NCI-H2029 treated with DMSO at 0.1 percent for 48 hours (cell line): ENCODE measurements at places on chromosomes 6 and 20.

GRCh38 chr20:51372176-51372803 is 170.2 kb downstream of the NFATC2 start:
- DNase-seq, result peak; percentile 24

GRCh38 chr6:143449714-143450452 is 612 bp downstream of the ADAT2 start:
- no peak for DNase-seq

DNA sequence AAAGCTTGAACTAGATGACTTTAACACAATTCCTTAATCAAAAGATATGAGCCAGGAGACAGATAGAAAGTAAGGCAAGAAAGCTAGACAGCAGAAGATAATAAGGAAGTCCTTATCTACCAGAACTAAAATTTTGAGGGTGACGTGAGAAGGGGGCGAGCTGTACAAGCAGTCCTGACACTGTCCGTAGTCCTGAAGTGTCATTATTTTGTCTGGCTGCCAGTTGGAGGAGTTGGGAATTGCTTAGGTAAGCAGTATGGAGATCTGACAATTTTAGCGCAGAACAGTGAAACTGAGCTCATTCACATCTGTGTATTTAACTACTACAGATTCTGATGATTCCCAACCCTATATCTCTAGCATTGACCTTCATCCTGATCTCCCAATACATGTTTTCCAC is 25.8 kb upstream of the CEP85L start:
- no peak for DNase-seq

GRCh38 chr6:148869585-148869984 is 122.8 kb downstream of the UST start:
- DNase-seq, result no peak

- no peak for DNase-seq
These were observed 278.4 kb upstream of the PTCHD4 start for GRCh38 chr6:48389146-48390043.

GRCh38 chr6:149859368-149859767 is 4.8 kb downstream of the LRP11 start:
- DNase-seq, result no peak

DNA sequence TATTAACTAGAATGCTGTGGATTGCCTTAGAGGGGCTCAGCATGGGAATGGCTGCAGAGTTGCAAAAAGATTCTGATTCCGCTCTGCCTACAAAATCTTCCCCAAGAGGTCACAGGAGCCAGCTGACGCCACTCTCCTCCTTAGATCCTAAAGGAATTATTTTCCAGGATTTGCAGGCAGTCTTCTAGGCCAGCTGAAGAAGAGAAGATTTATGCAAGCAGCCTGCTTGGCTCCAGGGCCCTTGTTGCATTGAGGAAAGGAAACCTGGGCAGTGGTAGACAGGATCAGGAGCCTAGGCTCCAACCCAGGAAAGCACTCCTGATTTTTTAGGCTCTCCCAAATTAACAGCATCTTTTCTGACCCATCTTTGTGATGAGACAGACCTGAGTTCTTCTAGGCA is 245.8 kb downstream of the PKHD1 start:
- no peak for DNase-seq

- no peak for DNase-seq
These were observed 420 bp upstream of the BTN2A1 start for GRCh38 chr6:26457264-26457805.

DNA sequence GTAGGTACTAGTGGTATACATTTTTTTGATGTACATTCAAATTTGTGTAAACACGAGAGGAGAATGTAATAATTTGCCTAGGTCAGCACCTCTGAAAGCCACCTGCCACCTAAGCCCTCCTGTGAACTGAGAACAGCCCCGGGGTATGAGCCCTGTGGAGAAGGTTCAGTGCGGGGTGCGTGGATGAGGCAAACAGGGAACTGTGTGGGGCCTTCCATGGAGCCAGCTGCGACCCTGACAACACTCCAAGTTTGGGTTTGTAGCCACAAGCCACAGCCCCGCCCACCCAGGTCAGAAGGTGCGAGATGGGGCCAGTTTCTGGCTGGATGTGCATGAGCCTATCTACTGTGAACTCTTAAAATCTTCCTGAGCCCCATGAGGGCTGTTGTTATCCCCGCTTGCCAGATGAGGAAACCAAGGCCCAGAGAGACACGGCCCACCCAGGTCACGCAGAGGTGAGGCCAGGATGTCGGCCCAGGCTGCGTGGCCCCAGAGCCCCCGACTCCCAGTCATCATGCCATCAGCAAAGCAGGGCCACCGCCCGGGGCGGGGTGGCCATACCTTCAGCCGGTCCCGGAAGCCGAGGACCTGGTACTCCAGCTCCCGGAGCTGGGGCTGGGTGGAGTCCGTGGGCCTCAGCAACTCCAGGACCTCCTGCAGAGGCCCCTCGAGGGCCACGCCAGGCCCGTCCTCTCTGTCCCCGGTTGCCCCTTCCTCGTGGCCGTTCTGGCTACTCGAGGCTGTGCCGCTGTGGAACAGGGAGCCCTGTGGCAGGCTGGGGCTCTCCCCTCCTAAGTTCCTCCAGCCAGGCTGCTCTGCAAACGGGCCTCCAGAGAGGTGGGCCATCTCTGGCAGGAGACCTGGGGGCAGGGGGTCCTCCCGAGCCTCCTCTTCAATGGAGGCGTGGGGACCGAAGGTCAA is 89.6 kb downstream of the RIPOR3 start:
- DNase-seq, result no peak

DNA sequence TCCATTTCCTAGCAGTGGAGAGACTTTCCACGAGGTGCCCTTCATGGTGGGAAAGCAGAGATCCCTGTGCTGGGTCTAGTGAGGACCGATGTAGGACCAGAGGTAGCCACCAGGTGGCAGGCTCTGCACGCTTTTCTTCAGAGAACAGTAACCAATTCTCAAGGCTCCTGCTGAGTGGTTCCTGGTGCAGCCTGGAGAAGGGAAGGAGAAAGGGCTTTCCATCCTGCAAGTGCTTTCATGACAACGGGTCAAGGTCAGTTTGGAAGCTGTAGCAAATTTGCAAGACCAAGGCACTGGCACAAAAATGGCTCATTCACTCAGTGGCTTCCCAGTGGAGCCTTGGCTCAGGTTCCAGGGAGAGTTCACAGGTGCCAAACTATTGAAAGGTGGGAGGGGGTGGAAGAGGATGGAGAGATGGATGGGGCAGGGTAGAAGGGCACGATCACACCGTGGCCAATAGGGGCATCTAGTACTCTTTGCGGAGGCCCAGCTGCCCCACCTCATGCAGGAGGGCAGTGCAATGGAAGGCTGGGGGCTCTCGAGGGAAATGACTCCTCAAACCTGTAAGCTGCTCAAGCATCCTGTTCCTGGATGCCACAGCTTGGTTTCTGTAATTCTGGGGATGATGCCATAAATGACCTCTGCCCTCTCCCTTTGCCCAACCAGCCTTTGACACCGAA is 25.5 kb upstream of the KCNK16 start:
- DNase-seq, result peak; percentile 68

DNA sequence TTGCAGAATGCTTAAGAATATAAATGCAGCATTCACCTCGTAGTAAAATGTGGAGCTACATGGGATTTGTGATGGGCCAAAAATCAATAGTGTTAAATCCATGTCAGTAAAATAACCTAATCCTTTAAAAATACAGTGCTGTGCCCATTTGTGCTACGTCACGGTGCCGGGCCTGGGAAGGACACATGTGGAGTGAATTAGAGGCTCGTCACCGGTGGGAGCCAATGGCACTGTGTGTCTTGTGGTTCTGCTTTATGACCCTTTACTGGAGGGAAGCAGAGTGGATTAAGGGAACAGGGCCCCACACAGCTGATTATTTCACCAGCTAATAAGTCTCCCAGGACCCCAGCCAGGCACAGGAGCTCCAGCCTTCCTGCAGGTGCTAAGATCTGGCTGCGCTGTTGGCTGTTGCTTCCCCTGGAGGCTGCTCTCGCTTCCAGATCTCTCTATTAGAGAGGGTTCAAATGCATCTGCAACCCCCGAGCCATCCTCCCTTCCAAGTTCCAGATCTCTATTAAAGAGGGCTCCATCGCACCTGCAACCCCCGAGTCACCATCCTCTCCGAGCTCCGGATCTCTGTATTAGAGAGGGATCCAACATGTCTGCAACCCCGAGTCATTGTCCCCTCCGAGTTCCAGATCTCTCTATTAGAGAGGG is 405.8 kb downstream of the CDH4 start:
- no peak for DNase-seq

- DNase-seq, result no peak
These were observed 38.7 kb upstream of the IPCEF1 start for GRCh38 chr6:154395316-154395715.

DNA sequence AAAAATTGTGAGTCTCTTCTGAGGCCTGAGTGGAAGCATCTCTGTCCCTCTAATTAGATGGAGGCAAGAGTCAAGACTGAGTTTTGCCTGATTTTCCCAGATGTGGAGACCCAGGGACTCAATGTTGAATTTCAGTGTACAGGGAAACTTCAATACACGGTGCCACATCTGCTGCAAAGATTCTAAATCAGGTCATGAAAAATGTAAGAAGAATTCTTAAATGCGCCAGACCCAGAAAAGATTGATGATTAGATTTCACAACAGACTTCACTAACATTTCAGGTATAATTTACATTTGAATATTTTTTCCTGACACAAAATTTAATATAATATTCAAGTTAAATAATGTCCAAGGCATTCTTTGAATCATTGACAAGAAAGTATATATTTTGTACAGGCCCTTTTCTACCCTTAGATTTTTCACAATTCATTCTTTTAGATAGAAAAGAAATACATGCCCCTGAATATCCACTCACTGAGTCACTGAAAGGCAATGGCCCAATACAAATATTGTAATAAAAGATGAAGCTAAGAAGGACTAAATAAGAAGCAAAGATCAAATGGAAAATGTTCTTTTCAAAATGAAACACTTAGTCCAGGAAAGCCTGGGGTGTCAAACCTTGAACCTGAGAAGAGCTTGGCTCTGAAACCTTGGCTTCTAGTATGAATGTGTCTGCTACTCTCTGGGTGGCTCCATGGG is 18.2 kb upstream of the HDGFL1 start:
- DNase-seq, result no peak

GRCh38 chr6:159606786-159607185 is 86.3 kb downstream of the SOD2 start:
- DNase-seq, result no peak

GRCh38 chr6:32111424-32112066 is 2.4 kb upstream of the TNXB start:
- no peak for DNase-seq
